Cardiac fibroblast (primary cell): ENCODE measurements at places on chromosomes 16 and 17.
A peak's percentile ranks its signal among the peaks of the same experiment; 100 is the strongest.

- DNase-seq: no peak
These were observed 188.7 kb upstream of the TNRC6C start for GRCh38 chr17:77769762-77770161.

GRCh38 chr16:85077039-85077438 is 35.2 kb downstream of the CIBAR2 start:
- no peak for DNase-seq

DNA sequence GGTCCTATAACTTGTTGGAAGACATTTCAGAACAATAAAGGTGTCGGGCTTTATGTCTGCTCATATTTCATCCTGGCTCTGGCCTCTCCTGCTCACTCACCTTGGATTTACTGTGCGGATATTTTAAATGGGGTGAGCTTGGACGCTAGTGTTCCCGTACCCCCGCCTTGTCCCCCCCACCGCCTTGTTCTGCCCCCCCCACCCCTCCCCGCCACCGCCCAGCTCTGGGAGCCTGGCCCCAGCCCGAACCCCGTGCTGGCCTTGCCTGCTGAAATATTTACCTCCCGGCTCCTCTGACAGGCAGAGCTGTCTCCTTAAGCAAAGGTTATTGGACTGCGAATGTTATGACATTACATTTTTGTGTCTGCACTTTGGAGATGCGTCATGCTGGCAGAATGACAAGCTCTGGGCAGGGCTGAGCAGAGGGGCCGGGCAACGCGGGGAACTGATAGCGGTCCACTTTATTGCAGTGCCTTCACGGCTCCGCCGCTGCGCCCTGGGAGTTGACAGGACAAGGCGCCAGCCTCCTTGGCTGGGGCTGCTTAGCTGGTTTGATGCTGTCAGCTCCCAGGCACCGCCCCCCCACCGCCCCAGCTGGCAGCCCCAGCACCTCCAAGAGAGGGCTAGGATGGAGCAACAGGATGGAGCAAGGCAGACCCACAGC is 222.5 kb upstream of the GSE1 start:
- peak; percentile 87 for DNase-seq

DNA sequence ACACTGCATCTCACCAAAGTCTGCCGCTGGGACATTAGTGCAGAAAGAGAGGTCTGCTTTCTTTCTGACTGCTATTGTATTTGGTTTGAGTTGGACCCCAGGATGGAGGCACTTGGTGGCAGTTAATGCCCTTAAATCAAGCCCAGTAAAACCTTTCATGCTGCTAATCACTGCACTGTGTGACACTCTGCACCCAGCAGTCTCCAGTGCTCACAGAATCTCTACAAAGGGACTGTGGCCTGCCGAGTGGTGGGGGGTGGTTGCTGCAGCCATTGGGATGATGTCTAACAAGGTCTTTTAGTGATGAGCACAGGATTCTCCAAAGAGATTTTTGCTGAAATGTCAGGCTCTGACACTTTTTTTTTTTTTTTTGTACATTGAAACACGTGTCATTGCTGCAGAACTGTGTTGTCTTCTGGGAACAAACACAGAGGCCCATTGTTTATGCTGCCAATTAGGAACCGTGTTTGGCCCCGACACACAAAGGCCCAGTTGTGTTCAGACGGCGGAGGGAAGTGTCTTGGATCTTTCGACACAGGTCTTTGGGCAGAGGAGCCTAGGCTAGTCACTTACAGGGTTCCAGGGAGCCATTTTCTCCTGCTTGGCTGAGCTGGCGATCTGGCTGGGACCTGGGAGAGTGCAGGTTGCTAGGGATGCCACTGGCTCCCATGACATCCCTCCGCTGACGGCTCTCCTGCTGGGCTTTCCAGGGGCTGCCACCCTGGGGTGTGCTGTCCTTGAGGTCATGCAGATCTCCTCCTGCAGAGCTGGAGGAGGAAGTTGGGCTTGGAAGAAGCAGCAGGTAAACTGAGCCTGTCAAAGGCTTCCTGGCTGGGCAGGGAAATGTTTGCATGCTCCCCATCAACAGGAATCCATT is 16.2 kb upstream of the TNRC6C start:
- no peak for DNase-seq

DNA sequence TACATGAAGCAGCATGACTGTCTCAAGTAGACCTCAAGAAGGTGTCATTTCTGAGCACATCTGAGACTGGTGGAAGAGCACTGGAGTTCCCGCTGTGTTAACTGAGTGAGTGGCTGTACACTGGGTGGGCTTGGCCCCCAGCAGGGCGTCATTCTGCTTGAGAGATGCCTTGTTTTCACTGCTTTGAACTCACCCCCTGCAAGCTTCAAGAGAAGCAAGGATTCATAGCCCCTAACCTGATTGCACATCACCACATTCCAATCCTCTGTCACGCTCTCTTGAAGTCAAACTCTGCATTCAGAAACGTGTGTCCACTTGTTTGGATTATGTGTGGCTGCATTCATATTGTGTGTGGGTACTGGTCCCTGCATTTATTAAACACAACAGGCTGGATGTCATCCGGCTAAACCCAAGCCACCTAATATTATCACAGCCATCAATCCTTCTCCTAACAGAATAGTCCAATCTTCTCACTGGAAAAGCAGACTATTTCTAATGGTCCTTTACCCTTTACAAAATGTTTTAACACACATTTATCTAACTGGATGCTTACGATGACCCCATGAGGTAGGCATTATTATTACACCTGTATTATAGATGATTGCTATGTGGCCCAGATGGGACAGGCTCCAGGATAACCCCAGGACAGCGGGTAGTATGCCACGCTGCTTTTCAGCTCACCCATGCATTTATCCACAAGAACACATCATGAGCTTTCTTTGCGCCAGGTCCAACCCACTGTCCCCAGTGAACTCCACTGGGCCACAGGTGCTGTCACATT is 76.3 kb downstream of the USP31 start:
- no peak for DNase-seq

GRCh38 chr16:79247386-79247785 is 353.2 kb downstream of the MAF start:
- DNase-seq: no peak

DNA sequence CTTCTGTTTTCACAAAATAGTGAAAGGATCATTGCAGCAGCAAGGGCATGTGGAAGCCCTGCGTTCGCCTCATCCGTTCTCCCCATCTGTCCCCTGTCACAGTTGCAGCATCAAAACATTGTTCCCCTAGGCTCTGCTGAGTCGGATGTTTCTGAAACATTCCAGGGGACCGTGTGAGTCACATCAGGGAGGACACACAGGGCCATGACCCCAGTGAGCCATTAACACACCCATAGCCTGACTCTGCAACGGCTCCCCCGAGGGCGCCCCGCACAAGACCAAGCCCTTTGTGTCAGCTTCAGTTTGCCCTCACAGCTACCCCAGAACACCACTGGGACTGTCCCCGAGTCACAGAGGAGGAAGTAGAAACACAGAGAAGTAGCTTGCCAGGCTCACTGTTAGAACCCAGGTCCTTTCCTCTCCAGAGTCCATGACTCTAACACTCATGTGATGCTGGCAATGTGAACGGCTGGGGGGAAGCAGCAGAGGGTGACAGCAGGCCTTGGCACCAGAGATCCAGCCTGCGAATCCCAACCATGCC is 63.3 kb upstream of the HSBP1 start:
- peak; percentile 18 for DNase-seq

DNA sequence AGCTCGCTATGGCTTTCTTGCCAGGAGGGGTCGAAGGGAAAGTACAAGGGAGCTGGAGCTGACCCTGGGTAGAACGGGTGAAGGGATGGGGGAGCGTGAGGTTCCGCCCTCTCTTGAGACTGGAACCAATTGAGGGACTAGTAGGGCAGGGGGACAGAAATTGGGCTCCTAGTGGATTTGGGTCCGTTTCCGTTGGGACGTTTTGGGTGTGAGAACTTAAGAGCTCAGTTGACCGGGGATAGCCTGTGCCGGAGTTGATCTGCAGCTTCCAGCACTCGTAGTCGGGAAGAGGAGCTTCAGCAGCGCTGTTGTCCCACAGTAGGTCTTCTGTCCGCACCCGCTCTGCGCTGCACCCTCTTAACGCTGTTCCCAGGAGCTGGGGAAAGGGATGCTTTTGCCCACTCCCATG is 481 bp downstream of the CNTROB start:
- DNase-seq: peak; percentile 42

- DNase-seq: peak; percentile 74
These were observed 76.0 kb downstream of the ABCC1 start for GRCh38 chr16:16025214-16025968.

DNA sequence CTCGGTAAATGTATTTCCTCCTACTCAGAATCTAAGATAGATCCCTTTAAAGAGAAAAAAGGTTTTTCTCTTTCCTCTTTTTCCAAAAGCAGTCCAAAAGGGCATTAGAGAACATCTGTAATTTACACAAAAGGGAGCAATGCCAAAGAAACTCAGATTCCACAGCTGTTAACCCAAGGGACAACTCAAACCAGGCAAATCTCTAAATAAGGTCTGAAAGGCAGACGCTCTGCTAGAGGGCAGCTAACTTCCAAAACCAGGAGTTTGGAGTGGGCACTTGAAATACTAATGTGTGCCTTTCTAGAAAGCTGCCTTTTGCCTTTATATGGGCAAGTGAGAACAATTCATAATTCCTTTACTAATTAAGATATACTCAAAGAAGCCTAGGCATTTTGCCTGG is 435.7 kb downstream of the ZFHX3 start:
- DNase-seq: peak; percentile 28

DNA sequence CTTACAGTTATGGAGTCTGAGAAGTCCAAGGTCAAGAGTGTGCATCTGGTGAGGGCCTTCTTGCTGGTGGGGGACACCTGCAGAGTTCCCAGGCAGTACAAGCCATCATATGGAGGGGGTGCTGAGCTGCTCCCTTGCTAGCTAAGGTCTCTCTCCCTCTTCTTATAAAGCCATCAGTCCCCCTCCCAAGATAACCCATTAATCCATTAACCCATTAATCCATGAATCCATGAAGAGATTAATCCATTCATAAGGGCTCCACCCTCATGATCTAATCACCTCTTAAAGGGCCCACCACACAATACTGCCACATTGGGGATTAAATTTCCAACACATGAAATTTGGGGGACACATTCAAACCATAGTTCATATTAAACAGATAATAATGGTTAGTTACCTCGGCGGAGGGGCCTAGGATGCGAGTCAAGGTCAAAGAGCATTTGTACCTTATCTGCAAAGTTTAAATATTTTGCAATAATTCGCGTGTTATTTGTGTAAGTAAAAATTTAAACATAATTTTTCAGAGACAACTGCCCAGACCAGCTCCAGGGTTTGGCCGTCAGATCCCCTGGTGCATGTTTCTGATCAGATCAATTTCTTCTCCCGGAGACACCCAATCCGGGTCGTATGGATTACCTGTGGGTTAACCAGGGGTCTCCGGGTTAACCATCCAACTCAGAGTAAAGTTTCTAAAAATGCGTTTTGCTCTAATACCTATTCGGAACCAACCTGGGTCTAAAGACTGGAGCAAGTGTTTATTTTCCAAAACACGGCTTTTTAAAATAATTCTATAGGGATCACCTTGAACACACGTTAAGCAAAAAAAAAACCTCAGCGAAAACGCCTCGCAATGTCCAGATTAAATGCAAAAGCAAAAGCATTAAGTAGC is 740 bp upstream of the POLR3E start:
- no peak for DNase-seq

DNA sequence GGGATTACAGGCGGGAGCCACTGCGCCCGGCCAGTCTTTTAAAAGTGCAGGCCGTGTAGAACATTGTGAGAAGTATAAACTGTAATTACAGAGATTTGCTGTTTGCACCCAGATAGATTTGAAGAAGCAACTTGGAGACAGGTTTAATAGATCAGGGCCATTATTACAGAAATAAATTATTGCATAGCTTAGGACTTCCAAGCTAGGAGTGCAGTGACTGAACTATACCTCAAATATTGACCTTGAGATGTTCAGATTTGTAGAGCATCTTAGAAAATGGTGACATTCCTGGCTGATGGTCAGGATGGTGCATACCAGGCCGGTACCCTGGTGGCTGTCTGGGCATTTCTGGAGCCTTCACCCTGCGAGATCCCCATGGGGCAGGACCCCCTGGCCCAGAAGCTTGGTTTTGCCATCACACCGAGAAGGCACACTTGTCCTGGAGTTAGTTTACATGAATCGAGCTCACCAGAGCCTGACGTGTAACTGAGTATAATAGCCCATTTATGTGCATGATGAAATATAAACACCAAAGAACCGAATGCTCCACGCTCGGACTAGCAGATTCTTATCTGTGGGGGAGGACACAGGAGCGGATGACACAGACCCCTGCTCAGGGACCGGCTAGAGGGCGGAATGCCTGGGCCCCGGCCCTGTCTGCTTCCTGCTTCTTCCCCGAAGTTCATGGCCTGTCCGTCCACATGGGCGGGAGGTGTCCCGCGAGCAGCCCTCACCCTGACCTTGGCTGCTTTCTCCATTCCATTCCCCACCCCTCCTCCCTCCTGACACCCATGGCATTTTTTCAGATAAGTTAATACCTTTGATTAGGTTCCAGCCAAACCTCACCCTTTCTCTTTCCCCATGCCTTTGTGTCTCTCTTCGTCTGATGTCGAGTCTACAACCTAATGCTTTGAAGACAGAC is 32.1 kb downstream of the CCDC40 start:
- DNase-seq: peak; percentile 54

DNA sequence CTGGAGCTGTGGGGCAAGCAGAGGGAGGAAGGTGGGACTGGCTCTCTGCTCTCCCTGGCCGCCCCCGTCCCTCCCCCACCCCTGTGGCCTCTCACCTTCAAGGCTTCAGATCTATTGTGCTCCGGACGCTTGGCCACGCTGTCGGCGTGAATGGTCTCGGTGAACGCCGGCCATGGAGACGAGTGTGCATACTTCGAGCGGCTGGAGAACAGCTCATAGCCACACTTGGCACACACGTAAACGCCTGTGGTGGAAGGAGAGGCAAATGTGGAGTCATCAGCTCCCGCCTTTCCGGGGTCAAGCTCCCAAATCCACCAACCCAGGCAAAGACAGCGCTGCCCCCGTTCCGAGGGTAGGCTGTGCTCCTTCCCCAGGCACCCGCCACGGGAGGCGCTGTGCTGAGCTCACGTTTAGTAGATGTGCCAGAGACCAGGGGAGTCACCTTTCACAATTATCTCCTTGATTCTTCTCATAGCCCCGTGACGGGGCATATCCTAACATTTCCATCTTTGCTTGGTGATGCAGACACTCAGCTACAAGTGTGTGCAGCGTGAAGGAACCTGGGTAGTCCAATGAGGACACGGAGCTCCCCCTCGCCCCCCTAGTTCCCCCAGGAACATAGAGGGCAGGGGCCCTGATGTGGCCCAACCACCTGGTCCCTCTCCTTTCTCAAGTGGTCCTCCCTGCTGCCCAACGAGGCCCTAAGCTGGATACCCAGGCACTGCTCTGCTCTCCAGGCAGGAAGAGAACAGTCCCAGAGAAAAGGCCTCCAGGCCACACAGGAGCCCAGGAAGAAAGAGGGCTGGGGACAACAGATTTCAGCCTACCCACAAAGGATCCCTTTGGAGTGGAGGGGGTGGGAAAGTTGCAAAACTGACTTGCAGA is 1.6 kb downstream of the MSRB1 start:
- no peak for DNase-seq
